Hippocampal formation (tissue), 2 donors: ENCODE measurements at places on chromosomes 4 and X.

GRCh38 chrX:6175914-6176313 is 52.8 kb downstream of the NLGN4X start:
- DNase-seq, result no peak

GRCh38 chrX:39643550-39643949 is 454.2 kb downstream of the BCOR start:
- no peak for DNase-seq

GRCh38 chrX:2578864-2579263 is 78.1 kb upstream of the DHRSX start:
- DNase-seq, result no peak

DNA sequence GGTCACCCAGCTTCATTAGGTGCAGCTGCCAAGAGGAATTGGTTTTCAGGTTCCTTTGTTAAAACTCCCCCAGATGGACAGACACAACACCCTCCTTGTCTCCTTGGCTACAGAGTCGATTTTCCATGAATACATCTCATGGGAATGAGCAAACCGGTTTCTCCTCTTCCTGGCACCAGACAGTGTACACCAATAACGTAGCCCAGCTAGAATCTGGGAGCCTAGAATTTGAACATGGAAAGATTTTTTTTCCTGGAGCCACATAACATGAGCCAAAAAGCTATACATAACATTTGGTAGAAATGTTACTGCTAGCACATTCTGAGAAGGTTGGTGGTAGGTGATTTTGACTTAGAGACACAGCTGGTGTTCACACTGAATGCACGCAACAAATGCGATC is 62.9 kb upstream of the SLC34A2 start:
- DNase-seq, result peak; percentile 8
